H9 (cell line): ENCODE measurements at places on chromosomes 3 and 15.

DNA sequence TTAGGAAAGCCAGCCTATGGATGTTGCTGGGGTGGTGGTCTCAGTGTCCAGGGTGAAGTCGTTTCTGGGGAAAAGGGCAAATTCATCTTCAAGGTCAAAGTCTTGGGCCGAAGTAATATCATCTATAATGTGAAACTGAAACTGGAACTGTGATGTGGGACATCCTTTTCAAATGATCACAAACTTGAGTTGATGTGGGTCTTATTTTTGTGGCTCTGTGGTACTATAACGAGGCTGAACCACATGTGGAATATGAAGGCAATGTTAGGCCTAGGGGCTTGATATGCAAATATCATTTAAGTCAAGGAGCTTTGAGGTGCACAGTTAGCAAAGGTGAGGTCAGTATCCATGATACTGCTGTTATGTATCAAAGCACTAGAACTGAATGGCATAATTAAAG is 1.5 kb upstream of the CD200R1L start:
- no peak for DNase-seq

DNA sequence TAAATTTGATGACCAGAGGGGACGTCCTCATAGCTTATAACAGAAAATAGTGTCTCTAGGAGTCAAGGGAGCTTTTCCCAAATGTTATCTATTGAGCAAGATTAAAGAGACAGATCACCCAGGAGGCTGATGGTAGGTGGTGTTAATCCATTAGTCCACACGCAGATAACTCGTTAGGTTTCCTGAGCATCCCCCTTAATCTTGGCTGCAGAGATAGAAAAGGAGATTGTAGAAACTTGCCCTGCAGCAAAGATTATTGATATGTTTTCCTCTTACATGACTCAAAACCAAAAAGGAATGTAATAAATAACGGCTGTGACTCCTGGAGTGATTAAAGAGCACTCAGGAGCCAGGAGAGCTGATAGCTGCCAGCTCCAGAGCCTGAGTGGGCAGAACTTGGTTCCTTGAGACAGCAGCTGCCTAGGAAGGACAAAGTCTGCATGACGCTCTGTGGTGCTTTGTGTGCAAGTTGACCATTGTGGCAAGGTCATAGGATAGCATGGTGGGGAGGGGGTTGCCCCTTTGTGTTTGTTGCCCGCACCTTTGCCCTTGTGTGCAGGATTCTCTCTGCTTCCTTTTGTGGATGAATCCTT is 234.8 kb downstream of the PTPRG start:
- DNase-seq: no peak

DNA sequence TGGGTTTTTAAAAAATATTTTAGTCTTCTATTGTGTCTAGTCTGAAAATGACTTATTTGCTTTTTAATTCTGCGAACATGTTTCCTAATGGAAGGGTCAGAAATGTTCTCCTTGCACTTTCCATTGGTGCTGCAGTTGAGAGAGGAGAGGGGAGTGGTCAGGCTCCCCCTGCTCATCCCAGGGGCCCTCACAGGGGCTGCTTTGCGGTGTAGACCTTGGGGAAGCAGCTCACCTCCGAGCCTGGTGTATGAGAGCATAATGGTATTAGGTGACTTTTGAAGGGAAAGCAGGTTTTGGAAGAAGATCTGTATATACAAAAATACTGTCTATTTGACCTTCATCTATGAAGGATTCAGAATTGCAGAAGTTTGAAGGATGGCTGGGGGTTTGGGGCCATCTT is 28.3 kb downstream of the APBA2 start:
- DNase-seq: no peak

GRCh38 chr15:80850941-80851451 is 71.8 kb downstream of the CEMIP start:
- DNase-seq: no peak

DNA sequence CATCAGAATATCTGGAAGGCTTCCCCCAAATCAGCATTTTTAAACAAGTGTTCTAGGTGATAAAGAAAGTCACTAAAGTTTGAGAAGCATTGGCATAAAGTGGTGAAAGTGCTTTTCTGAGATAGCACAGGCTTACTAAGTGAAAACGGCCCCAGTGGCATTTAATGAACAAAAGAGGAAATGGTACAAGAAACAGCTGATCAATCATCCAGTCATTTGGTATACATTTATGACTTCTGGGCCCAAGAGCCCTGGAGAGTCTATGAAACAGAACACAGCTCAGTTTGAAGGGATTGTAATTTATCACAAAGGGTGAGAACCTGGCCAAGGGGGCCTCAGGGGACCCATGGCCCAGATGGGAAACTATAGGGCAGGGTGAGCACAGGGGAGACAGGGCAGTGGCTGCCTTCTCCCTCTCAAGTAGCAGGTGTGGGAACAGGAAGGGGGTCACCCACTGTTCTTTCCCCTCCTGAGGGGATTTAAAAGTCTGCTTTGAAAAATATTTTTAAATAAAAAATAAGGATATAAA is 265.5 kb upstream of the ROPN1 start:
- no peak for DNase-seq

- DNase-seq: no peak
These were observed 583.0 kb upstream of the ROBO1 start for GRCh38 chr3:80350771-80351170.

GRCh38 chr3:188361888-188362287 is 207.9 kb downstream of the LPP start:
- DNase-seq: no peak
